Epithelial cell of proximal tubule (primary cell): ENCODE measurements at places on chromosomes 11 and 22. TPM values are rescaled to one million over a fixed set of nuclear protein-coding genes. Genes with fewer than 3 reads are reported as not detected.

Gene POU2AF2
- total RNA-seq, result not detected in 2 replicates

DNA sequence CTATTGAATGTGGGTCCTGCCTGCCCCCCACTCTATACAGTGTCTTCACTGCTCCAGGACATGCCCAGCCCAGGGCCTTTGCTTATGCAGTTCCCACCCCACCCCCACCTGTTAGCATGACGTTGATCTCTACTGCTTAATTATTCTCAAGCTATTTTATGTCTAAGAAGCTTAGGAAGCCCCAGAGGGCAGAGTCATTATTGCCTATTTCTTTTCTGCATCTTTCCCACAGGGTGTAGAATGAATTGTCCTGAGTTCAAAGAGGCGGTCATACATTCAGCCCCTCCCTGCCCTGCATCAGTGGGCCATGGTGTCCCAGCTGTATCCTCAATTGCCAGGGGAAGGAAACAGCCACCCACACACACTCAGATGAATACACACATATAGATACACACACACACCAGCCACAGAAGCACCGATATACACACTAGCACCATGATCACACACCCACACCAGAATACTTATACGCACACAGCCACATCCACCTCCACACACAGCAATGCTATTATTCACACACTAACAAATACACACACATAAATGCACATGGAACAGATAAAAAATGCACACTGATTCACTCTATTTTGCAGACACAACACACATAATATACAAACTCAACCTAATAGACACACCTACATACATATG, 1.5 kb downstream of the PDE2A start:
- no peak for DNase-seq

Gene MMP10
- 0.29 and 0.80 TPM in 2 replicates for total RNA-seq

- no peak for DNase-seq
Measured at GRCh38 chr11:96097844-96098421, 174.0 kb upstream of the MTMR2 start.

DNA sequence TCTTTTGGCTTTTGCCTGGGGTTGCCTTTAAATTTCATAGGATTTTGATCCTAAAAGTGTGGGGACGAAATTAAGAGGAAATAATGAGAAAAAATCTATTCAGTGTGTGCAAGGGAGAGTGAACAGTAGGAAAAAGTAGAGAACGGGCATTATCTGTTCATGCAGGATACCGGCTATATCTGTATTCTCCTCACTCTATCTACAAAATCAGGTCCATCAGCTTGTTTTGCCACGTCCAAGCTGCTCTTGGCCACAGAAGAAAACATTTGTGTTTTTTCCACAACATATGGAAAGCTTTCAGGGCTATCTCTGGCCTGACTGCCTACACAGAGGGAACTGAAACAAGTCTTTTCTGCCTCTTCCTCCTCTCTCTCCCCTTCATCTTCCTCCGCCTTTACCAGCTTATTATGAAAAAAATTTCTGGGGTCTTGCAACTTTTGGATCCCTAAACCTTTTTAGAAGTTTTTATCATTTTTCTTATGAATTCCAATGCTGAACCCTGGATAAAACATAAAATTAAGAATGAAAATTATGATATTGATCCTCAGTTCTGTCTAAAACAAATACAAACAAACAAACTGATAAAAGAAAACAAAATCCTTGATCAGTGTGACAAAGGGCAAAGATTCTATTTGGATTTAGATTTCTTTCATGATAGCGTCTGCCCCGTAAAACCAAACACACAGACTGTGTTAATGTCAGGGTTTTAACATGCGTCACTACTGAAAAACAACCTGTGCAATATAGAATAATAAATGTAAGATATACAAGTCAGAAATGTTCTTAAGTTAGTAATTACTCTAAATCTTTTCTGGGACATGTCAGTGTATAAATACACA, 219.7 kb downstream of the CNTN5 start:
- DNase-seq, result no peak

DNA sequence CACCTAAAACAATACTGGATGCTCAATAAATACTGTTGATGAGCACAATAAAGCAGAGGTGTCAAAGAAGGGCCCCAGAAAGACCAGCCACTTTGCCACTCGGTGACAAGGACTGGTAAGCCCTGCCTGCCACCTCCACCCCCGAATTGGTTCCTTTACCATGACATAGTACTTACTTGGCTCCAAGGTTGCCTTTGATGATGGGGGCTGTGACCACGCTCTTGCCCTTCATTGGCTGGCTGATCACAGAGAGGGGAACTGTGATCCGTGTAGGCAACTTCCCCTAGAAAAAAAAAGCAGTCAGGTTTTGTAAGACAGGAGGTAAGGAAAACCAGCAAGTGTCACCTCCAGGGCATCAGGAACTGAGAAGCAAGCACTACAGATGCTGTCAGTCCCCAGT, 29.7 kb downstream of the NFRKB start:
- DNase-seq, result no peak

DNA sequence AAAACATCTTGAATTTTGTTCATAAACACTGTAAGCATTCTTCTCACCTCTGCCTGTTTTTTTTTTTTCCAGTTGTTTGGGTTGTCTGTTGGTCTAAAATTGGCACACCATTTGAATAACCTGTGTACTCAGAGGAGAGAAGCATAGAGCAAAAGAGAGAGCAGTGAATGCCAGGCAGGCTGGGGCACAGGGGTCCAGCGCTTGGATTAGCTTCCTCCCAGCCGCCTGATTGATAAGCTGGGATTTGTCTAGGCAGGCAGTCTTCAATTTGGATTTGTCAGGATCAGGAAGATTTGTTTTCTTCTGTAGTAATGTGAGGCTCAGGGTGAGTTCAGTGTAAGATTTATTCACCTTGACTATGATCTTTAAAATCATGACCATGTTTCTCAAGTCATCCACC, 59.0 kb downstream of the ARL14EP start:
- no peak for DNase-seq

- no peak for DNase-seq
Measured at GRCh38 chr11:35419830-35420333, 524 bp upstream of the SLC1A2 start.

GRCh38 chr11:7964873-7965272, 374 bp downstream of the NLRP10 start:
- DNase-seq, result no peak

- no peak for DNase-seq
Measured at GRCh38 chr11:39327302-39327701, 2132.2 kb downstream of the LRRC4C start.

Gene FOLR1
- total RNA-seq, result 1.5 and 12.3 TPM in 2 replicates

- no peak for DNase-seq
Measured at GRCh38 chr22:18095101-18095805, 15.4 kb upstream of the TUBA8 start.

Gene CEP126
- 0.72 and 0.92 TPM in 2 replicates for total RNA-seq

DNA sequence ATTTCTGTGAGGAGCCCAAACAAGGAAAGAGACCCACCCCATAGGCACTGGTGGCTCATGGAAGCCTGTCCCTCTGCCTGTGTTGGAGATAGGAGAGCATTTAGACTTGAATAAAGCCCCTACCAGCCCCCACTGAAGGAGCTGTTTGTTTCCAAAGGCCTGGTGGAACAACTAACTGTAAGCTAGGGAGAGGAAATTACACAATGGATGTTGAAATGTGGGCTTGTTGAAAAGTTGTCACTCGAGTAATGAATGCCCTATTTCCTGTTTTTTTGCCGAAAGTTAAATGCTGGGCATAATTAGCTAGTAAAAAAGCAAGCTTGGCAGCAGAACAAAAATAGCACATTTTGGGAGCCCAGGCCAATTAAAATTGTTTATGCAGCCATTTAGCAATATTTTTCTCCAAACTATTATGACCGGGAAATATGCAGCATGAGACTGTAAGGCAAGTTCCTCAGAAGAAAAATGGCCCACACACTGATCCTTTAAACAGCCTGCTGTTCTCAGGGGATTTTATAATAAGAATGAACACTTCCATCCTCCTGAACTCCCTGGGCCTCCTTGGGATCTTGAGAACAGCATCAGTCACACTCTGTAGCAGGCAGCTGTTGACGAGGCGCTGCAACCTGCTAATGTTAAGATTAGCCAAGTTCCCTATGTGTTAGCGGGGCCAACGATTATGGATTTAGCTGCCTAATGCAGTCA, 38.6 kb upstream of the LMO2 start:
- no peak for DNase-seq

DNA sequence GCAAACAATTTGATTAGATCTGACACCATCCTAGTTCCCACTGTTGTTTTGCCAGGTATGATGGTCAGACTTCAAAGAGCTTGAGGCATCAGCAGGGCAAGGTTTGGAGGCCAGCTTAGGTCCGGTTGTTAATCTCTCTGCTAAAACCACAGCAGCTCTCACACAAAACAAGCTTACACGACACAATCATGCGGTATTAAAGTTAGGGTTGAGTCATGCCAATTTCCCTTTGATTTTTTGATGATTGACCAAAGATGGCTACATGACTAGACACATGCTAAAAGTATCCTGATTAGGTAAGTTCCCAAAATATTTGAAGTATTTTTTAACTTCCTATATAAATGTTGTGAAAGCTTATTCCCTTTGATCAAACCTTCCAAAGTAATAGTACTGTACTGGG, 145.9 kb downstream of the ELP4 start:
- DNase-seq, result peak; percentile 99

Gene TUBA8
- total RNA-seq, result 0.22 TPM in 1 of 2 replicates, not detected in the other
